Daoy (cell line): ENCODE measurements at places on chromosomes 1 and 21. TPM values are rescaled to one million over a fixed set of nuclear protein-coding genes. Genes with fewer than 3 reads are reported as not detected.

KRTAP20-1 gene
- total RNA-seq, result not detected in 2 replicates

NBPF10 gene
- total RNA-seq, result 0.46 and 1.0 TPM in 2 replicates

GRCh38 chr1:241451956-241452355, 67.6 kb downstream of the FH start:
- no peak for DNase-seq

DNA sequence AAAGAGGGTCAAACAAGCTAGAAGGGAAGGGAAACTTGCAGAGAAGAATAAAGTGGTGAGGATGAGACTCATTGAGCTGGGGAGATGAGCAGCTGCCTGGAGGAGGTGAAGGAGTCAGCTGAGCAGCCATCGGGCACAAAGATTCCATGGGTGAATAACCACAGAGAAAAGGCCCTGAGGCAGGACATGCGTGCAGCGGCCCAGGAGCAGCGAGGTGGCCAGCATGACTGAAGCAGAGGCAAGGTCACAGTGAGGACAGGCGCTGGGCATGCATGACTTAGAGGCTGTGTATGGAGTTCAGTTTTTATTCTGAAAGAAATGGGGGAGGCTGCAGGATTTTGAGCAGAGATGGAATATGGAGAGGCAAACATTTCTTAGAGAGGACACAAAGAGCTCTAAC, 24.9 kb downstream of the OLFML2B start:
- DNase-seq, result peak; percentile 52

DNA sequence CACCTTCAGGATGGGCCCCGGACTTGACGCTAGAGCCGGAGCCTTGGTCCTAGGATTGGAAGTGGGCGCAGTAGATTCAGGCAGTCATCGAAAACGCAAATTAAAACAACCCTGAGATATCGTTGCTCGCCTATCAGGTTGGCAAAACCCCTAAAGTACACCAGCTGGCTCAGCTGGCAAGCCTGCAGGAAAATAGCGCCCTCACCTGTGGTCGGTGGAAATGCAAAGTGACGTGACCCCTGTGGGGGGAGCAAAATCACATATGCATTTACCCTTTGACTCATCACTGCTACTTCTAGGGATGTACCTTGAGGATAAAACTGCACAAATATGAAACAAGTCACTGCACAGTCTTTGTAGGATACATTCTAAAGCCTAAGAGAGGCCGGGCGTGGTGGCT, 170.3 kb upstream of the TMEM51 start:
- no peak for DNase-seq

DNA sequence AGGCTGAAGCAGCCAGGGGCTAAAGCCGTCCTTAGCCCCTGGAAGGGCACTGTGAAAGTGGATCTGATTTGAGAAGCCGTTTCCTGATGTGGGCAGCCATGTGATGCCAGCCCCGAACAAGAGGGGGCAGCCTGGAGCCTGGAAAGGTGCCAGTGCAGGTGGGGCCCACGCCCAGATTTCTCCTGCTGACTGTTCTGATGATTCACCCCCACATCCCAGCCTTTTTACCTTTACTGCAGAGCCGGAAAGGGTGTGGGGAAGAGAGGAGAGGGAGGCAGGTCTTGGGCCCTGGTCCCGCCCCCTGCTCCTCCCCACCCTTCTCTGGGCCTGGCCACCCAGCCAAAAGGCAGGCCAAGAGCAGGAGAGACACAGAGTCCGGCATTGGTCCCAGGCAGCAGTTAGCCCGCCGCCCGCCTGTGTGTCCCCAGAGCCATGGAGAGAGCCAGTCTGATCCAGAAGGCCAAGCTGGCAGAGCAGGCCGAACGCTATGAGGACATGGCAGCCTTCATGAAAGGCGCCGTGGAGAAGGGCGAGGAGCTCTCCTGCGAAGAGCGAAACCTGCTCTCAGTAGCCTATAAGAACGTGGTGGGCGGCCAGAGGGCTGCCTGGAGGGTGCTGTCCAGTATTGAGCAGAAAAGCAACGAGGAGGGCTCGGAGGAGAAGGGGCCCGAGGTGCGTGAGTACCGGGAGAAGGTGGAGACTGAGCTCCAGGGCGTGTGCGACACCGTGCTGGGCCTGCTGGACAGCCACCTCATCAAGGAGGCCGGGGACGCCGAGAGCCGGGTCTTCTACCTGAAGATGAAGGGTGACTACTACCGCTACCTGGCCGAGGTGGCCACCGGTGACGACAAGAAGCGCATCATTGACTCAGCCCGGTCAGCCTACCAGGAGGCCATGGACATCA, at the start of gene SFN:
Gene SFN (plus strand): TSS at position 369 of the 904 bp plus-strand sequence. CDS start 64 bp downstream, at position 433.
- peak; percentile 79 for DNase-seq
